Esophagus muscularis mucosa (tissue), 4 donors: ENCODE measurements at places on chromosomes 7 and 10.

GRCh38 chr7:158754746-158755444, 50.3 kb upstream of the NCAPG2 start:
- no peak for DNase-seq

- no peak for DNase-seq
Observed at GRCh38 chr10:118397391-118397790, 55.3 kb upstream of the FAM204A start.

GRCh38 chr7:24343614-24344013, 59.6 kb downstream of the NPY start:
- no peak for DNase-seq

GRCh38 chr7:29363636-29364425, 169.3 kb downstream of the CHN2 start:
- DNase-seq: no peak

DNA sequence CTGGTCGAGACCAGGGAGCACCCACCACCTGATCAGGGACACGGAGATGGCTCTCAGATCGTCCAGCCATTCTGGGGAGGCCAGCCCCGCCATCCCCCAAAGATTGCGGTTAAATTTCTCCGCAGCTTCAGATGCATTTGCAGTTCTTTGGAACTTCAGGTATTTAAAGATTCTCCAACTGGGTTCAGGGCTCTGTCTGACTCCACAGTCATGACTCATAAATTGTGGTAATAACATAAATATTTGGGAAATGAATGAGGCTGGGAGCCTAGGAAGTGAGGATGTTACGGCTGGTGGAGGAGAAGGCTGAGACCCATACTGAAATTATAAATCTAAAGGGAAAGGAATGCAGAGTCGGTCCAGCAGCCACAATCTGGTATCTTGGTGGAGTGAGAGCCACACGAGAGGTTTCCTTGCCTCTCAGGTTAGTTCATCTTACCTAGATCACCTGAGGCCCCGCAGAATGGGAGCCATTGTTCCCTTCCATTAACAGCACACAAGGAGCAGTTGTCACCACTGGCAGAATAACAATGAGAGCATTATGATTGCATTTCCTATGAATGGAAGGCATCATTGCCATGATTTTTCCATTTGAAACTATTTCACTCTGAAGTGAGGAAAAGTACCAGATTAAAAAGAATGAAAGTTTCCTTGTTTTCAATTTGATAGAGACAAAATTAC, 26.7 kb upstream of the DNAJB6 start:
- DNase-seq: no peak

- no peak for DNase-seq
Observed at GRCh38 chr10:35523670-35524225, 81.4 kb upstream of the GJD4 start.

DNA sequence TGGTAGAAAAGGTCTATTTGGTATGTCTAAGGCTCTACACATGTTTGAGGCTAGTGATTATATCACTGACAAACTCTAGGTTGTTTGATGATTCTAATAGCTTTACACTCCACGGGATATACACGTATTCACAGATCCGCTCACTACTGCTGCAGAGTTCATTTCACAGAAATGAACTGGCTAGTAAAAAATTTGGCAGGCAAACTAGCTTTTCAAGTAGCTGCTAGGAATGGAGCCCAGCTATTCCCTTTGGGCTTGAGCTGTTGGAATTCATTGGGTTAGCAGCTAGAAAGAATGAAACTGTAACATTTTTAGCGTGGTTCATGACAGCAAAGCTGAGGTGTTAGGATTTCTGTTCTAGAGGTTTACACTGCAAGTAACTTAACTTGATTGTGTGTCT, 37.6 kb downstream of the R3HCC1L start:
- no peak for DNase-seq

DNA sequence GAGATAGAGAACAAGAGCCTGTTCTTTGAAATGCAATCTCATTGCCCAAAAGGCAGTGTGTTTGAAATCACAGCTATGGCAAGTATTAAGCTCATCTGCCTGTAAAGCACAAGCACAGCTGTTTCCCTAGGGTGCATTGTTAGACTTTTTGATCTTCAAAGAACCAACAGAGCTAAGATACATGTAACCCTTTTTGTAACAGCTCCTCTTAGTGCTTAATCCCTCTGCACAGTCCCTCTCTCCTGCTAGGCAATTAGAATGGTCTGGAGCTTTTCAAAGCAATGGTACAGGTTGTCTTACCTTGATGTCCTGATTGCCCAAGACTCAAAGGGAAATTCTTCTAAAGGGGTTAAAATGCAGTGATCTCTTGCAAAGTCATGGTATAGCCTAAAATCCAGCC, 249.6 kb upstream of the CHRM2 start:
- no peak for DNase-seq

DNA sequence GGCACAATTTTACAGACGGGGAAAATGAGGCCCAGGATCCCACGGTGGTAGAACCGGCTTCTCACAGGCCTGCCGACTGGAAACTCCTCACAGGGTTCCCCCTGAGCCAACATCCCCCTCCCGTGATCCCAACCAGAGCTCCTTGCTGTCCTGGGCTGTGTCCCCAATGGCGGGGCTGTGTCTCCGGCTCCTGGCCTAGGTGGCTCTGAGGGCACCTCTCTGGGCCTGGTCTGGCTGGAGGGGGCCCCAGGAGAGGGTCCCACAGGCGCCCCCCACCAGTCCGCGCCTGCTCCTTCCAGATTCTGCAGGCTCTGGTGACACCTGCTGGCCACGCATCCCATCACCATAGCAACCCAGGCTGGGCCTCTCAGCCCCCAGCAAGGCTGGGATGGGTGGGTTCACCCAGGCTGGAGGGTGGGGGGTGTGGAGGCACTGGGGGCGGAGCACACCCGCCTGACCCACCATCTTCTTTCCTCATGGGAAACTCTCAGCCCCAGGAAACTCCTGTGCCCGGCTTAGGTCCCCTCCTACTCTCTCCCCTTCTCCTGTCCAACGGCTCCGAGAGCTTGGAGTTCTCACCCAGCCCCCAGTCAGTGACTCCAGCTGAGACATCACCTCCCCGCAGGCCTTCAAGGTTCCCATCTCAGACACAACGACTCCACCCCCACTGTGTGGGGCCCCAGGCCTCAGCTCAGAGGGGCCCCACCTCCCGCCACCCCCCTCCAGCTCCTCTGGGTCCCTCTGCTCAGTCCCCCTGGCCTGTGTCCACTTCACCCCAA, 27.1 kb upstream of the TNRC18 start:
- no peak for DNase-seq
